ENCODE measurements at places on chromosomes 5 and 9. TPM values are rescaled to one million over a fixed set of nuclear protein-coding genes. Genes with fewer than 3 reads are reported as not detected.

PCDHAC2 gene
- total RNA-seq = 34.8 TPM

FOXE1 gene
- total RNA-seq = not detected

ENHO gene
- total RNA-seq = 27.1 TPM

ARSK gene
- total RNA-seq = 10.1 TPM

TUSC1 gene
- 5.9 TPM for total RNA-seq

GPR150 gene
- total RNA-seq = not detected

FYB1 gene
- total RNA-seq = 1.9 TPM

ROPN1L gene
- 3.2 TPM for total RNA-seq

UBLCP1 gene
- 18.2 TPM for total RNA-seq

HSD17B3 gene
- total RNA-seq = not detected

SPATA31C1 gene
- total RNA-seq = not detected

PCDHGA8 gene
- 20.9 TPM for total RNA-seq

FOXD4L5 gene
- total RNA-seq = 0.64 TPM

TMEM171 gene
- 0.27 TPM for total RNA-seq

BTNL3 gene
- 0.09 TPM for total RNA-seq

ARHGAP26 gene
- 35.5 TPM for total RNA-seq

ADAMTS16 gene
- total RNA-seq = 7.8 TPM

HRCT1 gene
- not detected for total RNA-seq

LVRN gene
- total RNA-seq = 3.1 TPM

CTNND2 gene
- 76.9 TPM for total RNA-seq

COL5A1 gene
- total RNA-seq = 27.7 TPM

SLC4A9 gene
- 0.45 TPM for total RNA-seq

FAM78A gene
- total RNA-seq = 1.7 TPM

ARID3C gene
- 0.45 TPM for total RNA-seq
